RWPE1 (cell line): ENCODE measurements at places on chromosomes 2 and 18.

GRCh38 chr2:190534310-190535120 is at the start of gene NEMP2:
Gene NEMP2 (minus strand): TSS chr2:190534722. CDS start chr2:190534655, 67 bp downstream.
- DNase-seq, result peak; percentile 77

GRCh38 chr18:79257480-79257879 is 138.2 kb upstream of the NFATC1 start:
- DNase-seq, result no peak

GRCh38 chr18:49162226-49162864 is 211.6 kb upstream of the SMAD7 start:
- no peak for DNase-seq

- no peak for DNase-seq
Measured at GRCh38 chr2:175880-176820, 87.7 kb downstream of the SH3YL1 start.

- no peak for DNase-seq
Measured at GRCh38 chr18:45980229-45980628, 13.1 kb upstream of the EPG5 start.

DNA sequence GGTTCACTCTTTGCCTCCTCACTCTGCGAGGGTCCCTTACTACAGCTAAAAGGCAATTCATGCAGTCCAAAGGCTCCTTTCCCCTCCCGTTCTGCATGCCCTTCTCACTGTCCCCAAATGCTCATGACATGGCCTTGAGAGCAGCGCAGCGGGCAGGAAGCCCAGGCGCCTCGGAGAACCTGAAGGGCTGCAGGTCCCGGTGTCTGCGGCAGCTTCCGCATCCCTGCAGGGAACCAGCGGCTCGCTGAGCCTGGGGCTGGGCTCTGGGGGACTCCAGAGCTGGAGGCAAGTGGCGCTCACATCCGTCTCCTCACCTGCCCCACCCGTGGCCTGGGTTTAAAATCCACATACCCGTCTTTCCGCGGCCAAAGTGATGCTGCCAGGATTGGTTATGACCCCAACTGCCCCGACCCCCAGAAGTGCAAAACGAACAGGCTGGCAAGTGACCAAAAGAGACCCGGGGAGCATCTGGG is 462 bp upstream of the CIDEA start:
- DNase-seq, result no peak

- DNase-seq, result no peak
Measured at GRCh38 chr18:75548353-75548905, 120.9 kb upstream of the SMIM21 start.

DNA sequence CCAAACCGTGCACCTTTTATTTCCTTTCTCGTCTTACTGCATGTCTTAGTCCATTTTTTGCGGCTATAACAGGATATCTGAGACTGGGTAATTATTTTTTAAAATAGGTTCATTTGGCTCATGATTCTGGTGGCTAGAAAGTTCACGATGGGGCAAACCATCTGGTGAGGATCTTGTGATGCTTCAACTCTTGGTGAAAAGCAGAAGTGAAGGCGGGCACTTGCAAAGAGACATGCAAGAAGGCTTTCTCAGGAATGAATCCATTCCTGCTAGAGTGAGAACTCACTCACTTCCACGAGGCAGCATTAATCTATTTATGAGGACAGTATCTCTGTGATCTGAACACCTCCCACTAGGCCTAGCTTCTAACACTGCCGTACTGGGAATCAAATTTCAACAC is 327.1 kb upstream of the RBMS1 start:
- DNase-seq, result no peak

- DNase-seq, result no peak
Measured at GRCh38 chr18:3032721-3033120, 19.8 kb upstream of the LPIN2 start.

GRCh38 chr2:163878718-163879117 is 142.9 kb upstream of the FIGN start:
- peak; percentile 5 for DNase-seq

DNA sequence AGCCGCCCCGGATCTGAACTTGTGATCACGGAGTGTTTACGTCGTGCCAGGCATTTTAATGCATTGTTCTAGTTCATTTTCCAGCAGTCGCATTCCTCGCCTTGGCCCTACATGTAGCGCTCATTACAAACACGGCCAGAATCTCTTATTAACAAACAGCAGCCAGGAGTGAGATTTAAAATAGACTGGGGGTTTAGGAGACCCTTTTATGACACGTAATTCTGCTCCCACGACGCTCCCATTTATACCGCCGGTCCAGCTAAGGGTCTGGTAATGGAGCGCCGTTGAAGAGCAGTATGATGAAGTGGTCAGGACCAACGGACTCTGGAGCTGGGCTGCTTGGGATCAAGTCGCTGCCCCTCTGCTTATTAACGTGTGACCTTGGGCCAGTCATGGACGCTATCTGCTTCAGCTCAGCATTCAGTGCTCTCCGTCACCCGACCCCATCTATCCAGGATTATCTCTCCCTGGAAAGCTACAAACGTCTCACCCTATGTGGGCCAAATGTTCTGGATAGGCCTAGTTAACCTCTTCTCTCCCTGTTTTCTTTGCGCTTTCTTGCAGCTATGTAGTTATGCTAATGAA is 745 bp downstream of the MSH2 start:
- DNase-seq, result peak; percentile 21

GRCh38 chr2:112803691-112804521 is 19.6 kb upstream of the IL1A start:
- DNase-seq, result peak; percentile 83

GRCh38 chr18:24799176-24799575 is 338.7 kb downstream of the HRH4 start:
- DNase-seq, result no peak

DNA sequence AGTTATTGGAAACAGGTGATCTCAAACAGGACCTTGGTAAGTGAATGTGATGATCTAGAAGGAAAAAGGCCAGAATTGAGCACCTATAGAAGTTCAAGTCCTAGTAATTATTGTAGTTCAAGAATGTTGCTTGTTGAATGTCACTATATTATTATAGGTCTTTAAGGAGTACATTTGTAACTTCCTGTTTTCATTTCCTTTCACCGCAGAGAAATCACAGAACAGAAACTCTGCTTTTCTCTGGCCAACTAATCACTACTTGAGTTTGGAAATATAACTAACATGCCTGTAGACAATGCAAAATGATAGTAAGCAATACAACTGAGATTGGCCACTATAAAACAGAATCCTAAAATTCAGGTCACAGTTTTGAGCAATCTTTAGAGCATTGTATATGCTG is 61.8 kb upstream of the EFEMP1 start:
- DNase-seq, result no peak

DNA sequence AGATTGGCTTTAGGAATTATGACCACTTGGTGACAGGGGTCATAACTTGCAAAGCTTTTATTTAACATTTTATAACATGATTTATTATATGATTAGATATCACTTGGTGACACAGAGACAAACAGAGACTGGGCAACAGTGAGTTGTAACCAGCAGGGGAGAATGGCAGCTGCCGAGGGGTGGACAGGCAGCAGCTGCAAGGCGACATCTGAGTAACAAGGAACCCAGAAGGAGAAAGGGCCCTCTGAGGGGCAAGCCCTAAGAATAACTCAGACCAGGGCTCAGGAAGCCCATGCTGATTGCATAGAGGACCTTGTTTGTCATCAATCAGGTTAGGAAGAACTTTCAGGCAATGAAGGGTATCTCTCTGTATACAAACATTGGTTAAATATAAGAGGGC is 339.9 kb upstream of the SOX11 start:
- no peak for DNase-seq

GRCh38 chr2:37590119-37590571 is 81.3 kb downstream of the CDC42EP3 start:
- no peak for DNase-seq

- no peak for DNase-seq
Measured at GRCh38 chr2:24394998-24395397, 34.7 kb upstream of the ITSN2 start.

GRCh38 chr2:111246620-111247061 is 125.9 kb downstream of the BCL2L11 start:
- DNase-seq, result no peak

- peak; percentile 71 for DNase-seq
Measured at GRCh38 chr2:152407204-152407721, 72.3 kb downstream of the FMNL2 start.

GRCh38 chr18:58848685-58849084 is 16.0 kb upstream of the ZNF532 start:
- peak; percentile 14 for DNase-seq

DNA sequence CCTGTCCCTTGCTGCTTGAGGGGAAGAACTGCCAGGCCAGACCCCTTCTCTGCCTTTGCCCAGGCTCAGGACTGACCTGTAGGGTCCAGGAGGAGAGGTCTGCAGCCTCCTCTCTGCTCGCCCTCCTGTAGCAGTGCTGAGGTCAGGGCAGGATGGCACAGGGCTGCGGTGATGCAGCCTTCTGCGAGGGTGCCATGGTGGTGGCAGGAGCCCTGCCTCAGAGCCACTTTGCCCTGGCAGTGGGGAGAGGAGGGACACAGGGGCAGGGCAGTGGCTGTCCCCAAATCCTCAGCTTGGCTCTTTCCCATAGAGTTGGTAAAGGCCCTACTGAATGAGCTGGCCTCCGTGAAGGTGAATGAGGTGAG is 884 bp downstream of the PROM2 start:
- DNase-seq, result no peak

- DNase-seq, result no peak
Measured at GRCh38 chr2:194556629-194557028, 1100.4 kb upstream of the SLC39A10 start.

DNA sequence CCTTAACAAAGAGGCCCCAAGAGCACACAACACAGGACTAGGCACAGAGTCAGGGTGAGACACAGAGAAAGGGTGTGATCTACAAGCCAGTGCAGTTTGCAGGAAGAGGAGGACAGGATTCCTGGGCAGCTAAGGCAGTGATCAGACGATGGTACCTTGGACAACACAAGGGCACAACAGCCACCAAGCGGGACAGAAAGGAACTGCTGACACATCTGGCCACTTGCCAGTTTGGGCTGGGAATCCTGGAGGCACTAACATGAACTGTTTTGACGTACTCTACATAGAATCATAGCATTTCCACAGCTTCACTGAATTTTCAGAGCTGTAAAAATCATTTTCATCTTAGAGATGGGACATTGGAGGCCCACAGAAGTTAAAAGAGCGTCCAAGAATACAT is 221.5 kb upstream of the SLC35G4 start:
- peak; percentile 42 for DNase-seq

GRCh38 chr2:170771421-170771937 is 1.3 kb downstream of the ERICH2 start:
- no peak for DNase-seq

- DNase-seq, result no peak
Measured at GRCh38 chr18:8329186-8329771, 280.0 kb upstream of the RAB12 start.

DNA sequence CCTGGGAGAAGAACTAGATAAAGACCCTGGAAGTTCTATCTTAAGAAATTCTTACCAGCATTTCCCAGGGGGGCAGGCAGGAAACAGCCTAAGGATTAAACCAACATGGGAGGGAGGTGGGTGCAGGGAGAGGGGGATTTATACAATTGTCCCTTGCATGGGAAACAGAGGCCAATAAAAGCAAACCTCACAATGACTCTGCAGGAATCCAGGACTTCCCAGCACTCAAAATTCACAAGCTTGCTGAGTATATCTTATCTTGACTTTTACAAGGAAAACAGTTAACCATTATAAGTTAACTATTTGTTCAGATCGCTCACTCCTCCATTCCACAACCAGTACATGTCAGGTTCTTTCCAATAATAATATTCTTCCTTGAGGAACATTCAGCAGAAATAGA is 241.3 kb downstream of the MREG start:
- DNase-seq, result no peak
